ENCODE measurements at places on chromosomes 3 and 15. TPM values are rescaled to one million over a fixed set of nuclear protein-coding genes. Genes with fewer than 3 reads are reported as not detected.

IGF2BP2 gene
- 50.7 TPM for total RNA-seq

EIF4A2 gene
- total RNA-seq = 195 TPM

SLC28A1 gene
- not detected for total RNA-seq

CPNE4 gene
- total RNA-seq = 1.6 TPM

COL6A5 gene
- total RNA-seq = not detected

EEFSEC gene
- 14.7 TPM for total RNA-seq

GADL1 gene
- total RNA-seq = not detected

SCAMP5 gene
- 1.4 TPM for total RNA-seq

SERPINI2 gene
- not detected for total RNA-seq

CD200R1 gene
- total RNA-seq = not detected

SORD gene
- total RNA-seq = 18.5 TPM

C3orf20 gene
- total RNA-seq = not detected

OXSR1 gene
- 23.2 TPM for total RNA-seq

Data from epithelial cell of alveolus of lung (primary cell).